ENCODE measurements at places on chromosomes 11 and 22.

- no peak for DNase-seq
Measured at GRCh38 chr11:76798671-76799065, 15.5 kb downstream of the TSKU start.

- no peak for DNase-seq
Measured at GRCh38 chr11:12108875-12109453, 1.4 kb upstream of the MICAL2 start.

DNA sequence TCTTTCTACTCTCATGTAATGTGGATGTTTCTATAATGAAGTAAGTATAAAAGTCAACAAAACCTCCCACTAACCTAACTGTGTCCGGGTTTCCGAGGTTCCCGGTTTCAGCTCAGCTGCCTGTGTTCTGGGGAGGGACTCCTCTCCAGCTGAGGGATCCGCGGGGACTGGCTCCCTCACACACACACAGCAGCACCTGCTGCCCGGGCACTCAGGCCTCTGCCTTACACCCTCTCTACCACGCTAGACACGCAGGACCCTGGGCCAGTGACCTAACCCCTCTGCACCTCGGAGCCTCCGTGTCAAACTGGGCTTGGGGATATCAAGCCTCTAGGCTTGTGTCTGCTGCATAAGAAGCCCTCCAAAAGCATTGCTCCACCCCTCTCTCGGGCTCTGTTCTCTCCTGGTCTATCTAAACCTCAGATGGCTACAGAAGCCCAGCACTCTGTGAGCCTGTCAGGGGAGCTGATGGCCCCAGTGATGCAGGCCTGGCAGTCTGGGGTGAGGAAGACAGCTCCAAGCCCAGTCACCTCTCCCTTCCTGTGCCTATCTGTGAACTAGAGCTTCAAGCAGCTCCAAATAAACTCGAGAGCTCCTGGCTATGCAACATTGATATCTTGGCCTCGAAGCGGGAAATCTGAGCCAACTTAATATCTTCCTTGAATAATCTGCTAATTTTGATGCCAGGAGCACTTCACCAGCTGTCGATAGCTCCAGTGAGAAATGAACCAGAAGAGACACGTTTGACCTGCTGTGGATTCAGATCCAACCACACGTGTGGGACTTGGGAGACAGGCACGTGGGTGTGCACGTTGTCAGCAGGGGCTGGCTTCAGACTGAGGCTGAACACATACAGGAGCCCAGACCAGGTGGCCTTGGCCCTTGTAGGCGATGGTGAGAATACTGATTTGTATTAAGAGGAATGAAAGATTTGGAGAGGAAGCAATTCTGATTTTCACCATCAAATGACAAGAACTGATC lies 232.7 kb upstream of the B3GAT1 start:
- DNase-seq, result no peak

DNA sequence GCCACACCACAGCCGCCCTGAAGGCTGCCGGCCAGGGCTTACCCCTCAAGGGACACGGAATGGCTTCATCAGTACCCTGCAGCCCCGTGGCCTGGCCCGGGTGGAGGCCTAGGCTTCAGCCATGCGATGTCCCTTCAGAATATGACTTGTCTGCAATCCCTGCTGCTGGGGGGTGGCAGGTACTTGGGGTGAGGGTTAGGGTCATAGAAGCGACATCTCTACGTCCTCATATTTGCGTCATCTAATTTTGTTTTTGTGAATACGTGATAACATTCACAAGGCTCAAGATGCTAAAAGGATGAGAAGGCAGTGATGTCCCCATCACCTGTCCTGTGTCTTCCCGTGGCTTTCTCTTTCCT lies 6.4 kb downstream of the CCND1 start:
- no peak for DNase-seq

GRCh38 chr22:36931446-36931845 lies 18.0 kb downstream of the CSF2RB start:
- DNase-seq, result no peak

- no peak for DNase-seq
Measured at GRCh38 chr22:47155131-47155885, 392.9 kb downstream of the TBC1D22A start.

DNA sequence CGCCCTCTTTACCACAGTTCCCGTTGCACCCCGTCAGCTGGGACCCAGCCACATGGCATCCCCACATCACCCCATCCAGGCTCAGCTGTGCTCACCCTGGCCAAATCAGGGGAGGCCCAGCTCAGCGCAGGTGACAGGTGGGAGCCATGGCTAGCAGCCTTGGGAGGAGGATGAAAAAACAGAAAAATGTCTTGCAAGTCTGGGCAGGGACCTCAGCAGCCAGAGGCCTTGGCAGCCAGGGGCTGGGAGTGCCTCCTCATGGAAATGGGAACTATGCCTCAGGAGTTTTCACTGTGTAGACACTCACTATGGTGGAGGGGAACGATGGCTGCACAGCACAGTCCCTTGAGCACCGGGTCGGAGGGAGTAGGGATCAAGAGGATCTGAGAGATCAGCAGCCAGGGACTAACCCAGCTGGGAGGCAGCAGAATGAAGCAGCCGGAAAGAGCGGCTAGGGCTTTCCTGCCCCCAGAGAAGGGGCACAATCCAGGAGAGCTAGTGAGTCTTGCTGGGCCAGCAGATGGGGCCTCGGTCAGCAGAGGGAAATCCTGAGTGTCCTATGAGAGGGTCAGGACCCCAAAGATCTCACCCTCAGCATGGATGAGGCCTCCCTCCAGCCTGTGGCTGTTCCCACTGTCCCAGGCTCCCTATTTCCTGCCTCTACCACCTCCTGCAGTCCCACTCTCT lies 6.2 kb upstream of the FTH1 start:
- no peak for DNase-seq

DNA sequence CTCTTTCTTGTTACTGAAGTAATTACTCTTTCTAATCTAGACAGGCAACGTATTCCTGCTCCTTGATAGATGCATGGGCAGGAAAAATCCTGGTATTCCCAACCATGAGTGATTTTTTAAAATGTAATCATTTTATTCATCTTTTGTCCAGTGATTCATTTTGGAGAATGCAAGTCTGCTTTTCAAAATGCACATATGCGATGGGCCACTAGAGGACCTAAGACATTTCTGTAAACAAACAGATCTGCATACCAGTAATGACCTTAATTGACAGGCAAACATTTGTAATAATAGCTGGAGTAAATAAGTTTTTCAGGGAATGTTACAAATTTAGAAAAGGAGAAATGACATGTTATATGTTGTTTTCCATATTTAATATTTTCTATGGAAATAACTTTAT lies 1167.6 kb downstream of the JRKL start:
- no peak for DNase-seq
